EL (cell line): ENCODE measurements at places on chromosomes 6 and 20.
A peak's percentile ranks its signal among the peaks of the same experiment; 100 is the strongest.

- no peak for DNase-seq
Observed at GRCh38 chr6:147560670-147561069, 52.2 kb downstream of the SAMD5 start.

DNA sequence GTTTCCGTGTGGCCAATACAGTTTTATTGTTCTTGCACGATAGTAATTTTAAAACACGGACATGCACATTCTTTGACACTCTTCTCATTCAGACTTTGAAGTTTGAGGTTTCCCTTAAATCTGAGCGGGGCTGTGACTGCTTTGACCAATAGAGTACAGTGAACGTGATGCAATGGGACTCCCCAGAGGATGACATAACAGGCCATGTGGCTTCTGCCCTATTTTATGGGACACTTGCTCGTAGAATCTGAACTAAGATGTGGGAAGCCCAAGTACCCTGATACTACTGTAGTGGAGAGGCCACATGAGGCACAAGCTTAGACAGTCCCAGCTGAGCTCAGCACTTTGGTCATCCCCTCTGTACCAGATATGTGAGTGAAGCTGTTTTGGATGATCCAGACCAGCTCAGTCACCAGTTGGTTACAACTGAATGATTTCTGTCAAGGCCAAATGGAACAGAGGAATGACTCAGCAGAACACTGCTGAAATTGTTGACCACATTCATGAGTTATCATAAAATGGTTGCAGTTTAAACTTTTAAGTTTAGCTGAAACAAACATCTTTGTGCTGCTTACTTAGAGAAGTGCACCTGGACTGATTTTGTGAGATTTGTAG, 279.4 kb downstream of the RFPL4B start:
- peak; percentile 60 for DNase-seq

GRCh38 chr6:166572370-166573261, 13.9 kb downstream of the RAMACL start:
- peak; percentile 23 for DNase-seq

- peak; percentile 75 for DNase-seq
Observed at GRCh38 chr20:46206025-46206424, 87.9 kb downstream of the CD40 start.

GRCh38 chr6:115783402-115784061, 277.2 kb downstream of the FRK start:
- DNase-seq: peak; percentile 24

DNA sequence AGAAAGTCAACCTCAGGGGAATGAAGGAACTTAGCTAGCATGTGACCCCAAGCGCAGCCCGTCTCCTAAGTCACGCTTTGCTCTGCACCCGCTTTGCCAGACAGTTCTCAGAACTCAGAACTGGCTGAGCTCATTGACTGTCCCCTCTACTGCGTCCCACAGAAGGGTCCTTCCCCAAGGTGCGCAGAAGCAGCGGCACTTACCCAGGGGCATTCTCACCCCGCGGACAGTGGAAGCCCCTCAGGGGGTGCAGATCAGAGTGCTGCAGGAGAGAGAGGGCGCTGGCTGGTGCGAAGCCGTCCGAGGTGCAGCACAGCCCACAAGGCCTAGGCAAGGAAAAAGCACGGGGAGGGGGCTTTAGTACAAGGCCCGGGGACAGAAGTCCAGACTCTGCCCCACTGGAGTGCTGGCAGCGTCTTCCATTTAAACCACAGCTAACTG, 807 bp downstream of the SNHG17 start:
- DNase-seq: peak; percentile 26

DNA sequence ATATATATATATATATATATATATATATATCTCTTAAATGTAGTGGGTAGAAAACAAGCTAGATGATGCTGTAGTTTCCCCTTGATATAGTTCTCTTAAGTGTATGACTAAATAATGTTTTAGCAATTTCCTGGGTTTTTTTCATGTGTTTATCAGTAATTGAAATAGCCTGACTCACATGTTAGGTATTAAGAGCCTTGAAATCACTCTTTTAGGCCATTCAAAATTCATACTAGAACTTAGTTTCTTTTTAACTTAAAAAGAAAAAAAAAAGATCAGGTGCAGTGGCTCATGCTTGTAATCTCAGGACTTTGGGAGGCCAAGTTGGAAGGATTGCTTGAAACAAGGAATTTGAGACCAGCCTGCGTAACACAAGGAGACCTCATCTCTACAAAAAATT, 44.1 kb downstream of the NKX2-4 start:
- DNase-seq: peak; percentile 56

GRCh38 chr6:133986942-133987341, 33.9 kb downstream of the TBPL1 start:
- no peak for DNase-seq

DNA sequence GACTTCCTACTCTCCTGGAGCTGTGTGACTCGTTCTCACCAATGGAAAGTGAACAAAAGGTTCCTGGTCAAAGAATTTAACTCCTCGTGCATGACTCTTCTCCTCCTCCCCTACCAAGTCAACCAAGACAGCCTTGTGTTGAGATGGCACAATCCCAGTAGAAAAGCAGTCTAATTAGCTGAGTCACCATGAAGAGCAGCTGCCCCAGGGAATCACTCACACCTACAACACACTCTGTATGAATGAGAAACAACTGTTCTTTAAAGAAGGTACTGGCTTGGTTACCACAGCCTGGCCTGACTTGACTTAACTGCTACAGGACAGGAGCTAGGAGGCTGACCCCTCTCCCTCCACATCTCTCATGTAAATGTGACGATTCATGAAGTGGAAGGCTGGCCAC, 2.9 kb upstream of the HLA-DOB start:
- DNase-seq: peak; percentile 81

- peak; percentile 74 for DNase-seq
Observed at GRCh38 chr20:18527836-18528235, 20.1 kb downstream of the SEC23B start.
